Epithelial cell of umbilical artery (primary cell): ENCODE measurements at places on chromosomes 4 and X. TPM values are rescaled to one million over a fixed set of nuclear protein-coding genes. Genes with fewer than 3 reads are reported as not detected.

Gene FGD1
- 1.3 and 2.3 TPM in 2 replicates for total RNA-seq

Gene ZMAT1
- 0.97 and 1.5 TPM in 2 replicates for total RNA-seq

Gene GLRA3
- not detected in 2 replicates for total RNA-seq

Gene SSX4
- not detected in 2 replicates for total RNA-seq

Gene ALB
- not detected in 2 replicates for total RNA-seq

Gene CHST7
- total RNA-seq = 40.0 and 53.2 TPM in 2 replicates

Gene MAGEA2B
- not detected in 2 replicates for total RNA-seq

Gene RBM3
- 145 and 340 TPM in 2 replicates for total RNA-seq

Gene RPS3A
- total RNA-seq = 2,726 and 4,108 TPM in 2 replicates

Gene PAPSS1
- total RNA-seq = 79.9 and 101 TPM in 2 replicates

Gene MXD4
- total RNA-seq = 38.3 and 55.5 TPM in 2 replicates

Gene PCDH18
- total RNA-seq = 4.0 and 9.7 TPM in 2 replicates

Gene IL21
- total RNA-seq = not detected in 2 replicates

Gene PRR32
- not detected in 2 replicates for total RNA-seq

Gene MTMR8
- total RNA-seq = 0.15 and 0.65 TPM in 2 replicates

Gene TENM3
- total RNA-seq = 17.2 and 18.7 TPM in 2 replicates

Gene CCNA2
- total RNA-seq = 82.2 and 82.8 TPM in 2 replicates

Gene GPRASP1
- total RNA-seq = 0.65 and 1.5 TPM in 2 replicates

Gene AADAT
- total RNA-seq = 0.76 and 1.6 TPM in 2 replicates

Gene IRS4
- not detected in 2 replicates for total RNA-seq

Gene SPIN2A
- total RNA-seq = not detected in 2 replicates

Gene HS3ST1
- under 0.01 TPM in 2 replicates for total RNA-seq

Gene ABLIM2
- total RNA-seq = under 0.01 and 5.0 TPM in 2 replicates
